NCI-H1694 treated with DMSO at 0.1 percent for 48 hours (cell line): ENCODE measurements at places on chromosomes 2 and 18.
A peak's percentile ranks its signal among the peaks of the same experiment; 100 is the strongest.

DNA sequence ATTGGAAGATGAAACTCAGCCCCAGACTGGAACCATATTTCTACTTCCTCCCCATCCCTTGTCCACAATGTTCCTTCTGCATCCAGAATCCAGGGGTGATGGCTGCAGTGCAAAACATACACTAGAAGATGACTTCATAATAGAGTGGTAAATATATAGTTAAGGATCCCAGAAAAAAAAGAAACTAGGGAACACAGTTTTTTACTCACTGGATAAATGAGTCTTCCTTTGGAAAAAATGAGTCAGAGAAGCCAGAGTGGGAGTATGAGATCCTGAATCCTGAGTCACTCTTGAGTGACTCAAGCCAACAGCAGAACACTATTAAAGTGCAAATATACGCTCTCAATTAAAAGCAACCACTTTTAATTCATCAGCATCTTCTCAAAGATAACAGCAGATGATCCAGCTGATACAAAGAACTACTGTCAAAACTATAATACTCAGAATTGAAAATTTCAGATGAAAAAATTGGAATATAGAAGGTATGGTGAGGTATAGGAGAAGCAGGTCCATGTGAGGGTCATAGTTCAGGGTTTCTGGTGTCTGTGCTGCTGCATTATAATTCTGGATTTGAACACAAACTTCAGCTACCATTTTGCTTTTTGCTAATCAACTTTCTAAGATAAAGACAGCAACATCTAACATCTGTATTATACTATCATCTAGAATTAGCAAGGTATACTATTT is 987.2 kb upstream of the CDH2 start:
- no peak for DNase-seq

DNA sequence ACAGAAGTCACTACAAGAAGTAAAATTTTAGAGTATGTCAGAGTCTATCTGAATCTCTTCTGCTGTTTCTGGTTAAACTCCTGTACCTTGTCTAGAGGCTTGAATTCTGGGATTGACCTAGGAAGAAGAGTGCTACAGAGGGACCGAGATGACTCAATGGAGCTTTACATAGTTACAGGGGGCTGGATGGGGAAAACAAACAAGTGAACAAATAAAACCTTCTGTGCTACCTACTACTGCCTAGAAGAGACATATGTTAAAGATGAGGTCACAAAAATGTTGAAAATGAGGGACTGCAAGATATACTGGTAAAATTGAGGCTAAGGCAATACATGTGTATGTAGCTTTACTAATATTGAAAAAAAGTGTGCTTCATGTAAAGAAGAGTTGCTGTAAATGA is 265.4 kb upstream of the TFPI start:
- DNase-seq, result no peak

GRCh38 chr2:190891372-190891771 is 10.8 kb downstream of the GLS start:
- DNase-seq, result no peak

DNA sequence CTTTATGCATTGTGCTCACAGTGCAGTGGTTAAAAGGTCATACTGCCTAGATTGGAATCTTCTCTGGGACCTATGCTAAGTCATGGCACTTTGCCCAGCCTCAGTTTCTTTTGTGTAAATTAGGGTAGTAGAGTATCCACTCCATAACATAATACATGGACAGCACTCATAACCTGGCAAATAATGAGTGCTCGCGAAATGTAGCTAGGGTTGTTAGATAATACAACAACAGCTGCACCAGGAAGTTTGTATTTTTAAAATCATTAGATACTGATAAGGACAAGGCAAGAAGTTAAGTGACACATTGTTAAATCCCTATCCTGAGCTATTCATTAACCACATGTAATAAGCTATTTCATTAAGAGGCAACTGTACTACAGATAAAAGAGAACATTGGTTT is 13.8 kb upstream of the PLA2R1 start:
- no peak for DNase-seq

DNA sequence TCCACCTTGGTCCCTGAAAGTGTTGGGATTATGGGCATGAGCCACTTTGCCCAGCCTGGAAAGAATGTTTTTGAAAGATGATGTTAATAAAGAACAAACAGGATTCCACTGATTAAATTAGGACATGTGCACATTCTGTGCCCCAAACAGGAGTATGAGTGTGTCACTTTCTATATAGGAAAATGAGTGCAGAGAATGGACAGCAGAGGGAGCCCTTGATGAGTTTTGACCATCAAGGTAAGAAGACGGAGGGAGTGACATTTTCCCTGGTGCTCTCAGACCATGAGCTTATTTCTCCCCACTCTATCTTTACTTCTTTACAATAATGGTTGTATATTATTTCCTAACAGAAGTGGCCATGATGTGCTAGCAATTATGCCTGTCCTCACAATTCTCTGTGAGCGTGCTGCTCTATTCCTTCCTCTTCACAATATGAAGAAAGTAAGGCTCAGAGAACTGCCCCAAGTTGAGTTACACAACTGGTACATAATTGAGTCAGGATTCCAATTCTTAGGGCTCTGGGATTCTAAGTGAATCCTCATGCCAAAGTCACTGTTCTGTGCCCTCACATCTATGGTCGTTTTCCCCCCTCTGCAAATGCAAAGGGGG is 20.6 kb downstream of the RPL37A start:
- peak; percentile 89 for DNase-seq

GRCh38 chr2:67876176-67876575 is 186.6 kb downstream of the C1D start:
- no peak for DNase-seq

- DNase-seq, result no peak
These were observed 33.8 kb downstream of the TEX44 start for GRCh38 chr2:231626449-231626848.

GRCh38 chr18:13628211-13628610 is 98.1 kb downstream of the FAM210A start:
- DNase-seq, result no peak

- DNase-seq, result no peak
These were observed 17.0 kb upstream of the HPCAL1 start for GRCh38 chr2:10285556-10286198.

DNA sequence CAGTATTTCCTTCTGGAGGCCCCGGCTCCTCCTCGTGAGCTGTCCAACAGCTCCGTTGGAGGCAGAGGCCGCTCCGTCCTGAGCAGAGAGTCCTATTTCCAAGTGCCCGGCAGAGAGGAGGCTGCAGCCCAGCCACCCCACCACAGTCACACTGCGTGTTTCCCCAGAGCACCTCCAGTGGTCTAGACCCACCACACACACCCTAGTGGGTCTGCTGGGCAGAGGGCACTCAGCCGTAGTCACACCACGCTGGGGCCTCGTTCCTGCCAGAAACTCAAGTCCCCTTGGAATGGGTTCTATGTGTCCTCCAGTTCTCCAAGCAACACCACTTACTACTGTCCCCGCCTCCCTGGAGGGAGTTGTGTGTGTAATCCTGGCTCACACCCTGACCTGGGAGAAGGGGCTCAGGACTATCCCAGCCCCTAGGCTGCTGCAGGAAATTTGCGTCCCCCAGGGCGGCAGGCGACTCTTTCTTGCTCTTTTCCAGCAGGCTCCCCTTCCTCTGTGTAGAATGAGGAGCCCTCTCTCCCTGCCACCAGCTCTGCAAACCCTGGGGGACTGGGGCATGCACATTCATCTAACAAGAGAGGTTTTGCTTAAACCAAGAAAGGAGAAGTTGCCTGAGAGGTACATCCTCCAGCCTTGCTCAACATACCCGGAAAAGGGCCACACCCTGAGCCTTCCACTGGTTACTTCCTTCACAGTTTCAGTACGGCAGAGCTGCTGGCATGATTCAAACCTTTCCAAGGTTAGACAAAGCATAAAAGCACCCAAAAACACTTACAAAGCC is 114.1 kb downstream of the NDUFA10 start:
- peak; percentile 24 for DNase-seq

DNA sequence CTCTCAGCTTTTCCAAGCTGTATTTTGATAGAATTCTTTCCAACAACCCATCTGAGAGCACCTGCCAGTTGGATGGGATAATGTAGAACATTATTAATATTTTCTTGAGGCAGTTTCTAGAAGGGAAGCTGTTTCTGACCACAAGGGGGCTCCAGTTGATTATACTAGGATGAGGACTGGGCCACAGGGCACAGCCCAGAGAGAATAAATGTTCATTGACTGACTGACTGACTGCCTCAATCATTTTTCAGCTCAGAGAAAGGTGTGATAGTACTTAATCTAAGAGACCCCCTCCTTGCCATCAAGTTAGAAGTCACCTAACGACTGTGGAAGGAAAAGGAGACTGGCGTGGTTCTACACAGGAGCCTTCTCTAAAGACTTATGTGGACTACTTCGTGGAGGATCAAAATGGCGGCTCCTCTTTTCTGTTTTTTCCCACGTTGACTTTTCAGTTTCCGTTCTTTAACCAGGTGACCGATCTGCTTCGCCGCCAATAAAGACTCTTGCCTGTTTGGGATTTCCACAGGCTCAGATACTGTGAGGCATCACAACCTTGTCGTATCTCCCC is 31.9 kb upstream of the CREG2 start:
- peak; percentile 73 for DNase-seq

- no peak for DNase-seq
These were observed 269.5 kb upstream of the POU3F3 start for GRCh38 chr2:104584393-104584792.

DNA sequence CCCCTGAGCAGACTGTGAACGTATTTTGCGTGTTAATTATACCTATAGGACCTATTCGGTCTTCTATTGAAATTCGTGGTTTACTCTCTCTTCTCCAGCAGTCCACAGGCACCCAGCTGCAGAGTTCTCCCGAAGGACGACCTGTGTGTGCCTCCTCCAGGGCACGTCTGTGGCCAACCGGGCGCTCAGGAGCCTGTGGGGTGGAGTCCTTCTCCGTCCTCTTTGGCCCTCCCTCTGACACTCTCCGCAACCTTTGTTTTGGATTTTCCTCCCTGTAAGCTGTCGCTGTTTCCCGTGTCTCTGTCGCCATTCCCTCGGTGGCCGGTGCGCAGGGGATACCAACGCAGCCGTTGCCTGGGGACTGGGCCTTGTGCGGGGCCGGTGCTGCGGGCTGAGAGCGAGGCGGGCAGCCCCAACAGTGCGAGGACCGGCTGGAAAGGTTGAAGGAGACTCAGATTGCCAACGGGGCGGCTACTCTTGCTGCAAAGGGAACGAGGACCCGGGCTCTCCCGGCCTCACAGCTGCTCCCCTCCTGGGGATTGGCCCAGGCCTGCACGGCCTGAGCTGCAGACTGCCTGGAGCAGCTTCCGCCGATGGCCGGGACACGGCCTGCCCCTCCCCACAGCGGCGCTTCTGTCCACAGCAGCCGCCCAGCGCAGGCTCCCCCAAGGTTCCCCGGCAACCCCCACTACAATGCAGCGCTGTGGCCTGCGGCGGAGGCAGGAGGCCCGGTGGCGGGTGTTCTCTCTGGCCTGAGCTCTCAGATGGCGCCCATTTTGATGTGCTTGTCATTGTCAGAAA is 221.0 kb downstream of the MTX2 start:
- DNase-seq, result no peak

DNA sequence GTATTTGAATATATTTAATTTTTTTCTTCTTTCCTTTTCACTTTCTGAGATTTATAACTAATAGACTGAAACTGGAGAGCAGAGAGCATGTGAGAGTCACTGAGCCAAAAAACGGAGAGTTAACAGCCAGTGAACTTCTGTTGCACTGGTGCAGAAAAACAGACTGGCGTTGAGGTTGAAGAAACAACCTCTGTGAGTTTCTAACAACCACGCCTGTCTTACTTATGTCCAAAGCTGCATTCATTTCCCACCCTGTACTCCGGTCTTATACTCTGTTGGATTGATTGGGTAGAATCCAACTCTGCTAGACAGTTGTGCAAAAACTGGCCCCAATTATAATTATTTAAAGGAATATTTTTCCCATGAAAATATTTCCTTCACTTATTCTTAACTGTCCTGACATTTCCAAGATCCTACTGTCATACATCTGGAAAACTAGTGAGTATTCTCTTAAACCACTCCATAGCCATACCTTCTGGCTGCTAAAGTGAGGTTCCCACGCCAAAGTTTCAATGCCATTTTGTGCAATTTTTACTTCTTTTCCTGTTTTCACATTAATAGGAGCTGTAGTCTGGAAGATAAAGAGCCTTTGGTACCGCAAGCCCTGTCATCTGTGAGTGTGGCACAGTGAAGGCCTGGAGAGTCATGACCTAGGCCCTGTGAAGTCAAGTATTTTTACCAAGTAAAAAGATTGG is 9.4 kb downstream of the CYP1B1 start:
- no peak for DNase-seq

GRCh38 chr2:30684026-30684425 is 123.2 kb downstream of the CAPN13 start:
- DNase-seq, result no peak

DNA sequence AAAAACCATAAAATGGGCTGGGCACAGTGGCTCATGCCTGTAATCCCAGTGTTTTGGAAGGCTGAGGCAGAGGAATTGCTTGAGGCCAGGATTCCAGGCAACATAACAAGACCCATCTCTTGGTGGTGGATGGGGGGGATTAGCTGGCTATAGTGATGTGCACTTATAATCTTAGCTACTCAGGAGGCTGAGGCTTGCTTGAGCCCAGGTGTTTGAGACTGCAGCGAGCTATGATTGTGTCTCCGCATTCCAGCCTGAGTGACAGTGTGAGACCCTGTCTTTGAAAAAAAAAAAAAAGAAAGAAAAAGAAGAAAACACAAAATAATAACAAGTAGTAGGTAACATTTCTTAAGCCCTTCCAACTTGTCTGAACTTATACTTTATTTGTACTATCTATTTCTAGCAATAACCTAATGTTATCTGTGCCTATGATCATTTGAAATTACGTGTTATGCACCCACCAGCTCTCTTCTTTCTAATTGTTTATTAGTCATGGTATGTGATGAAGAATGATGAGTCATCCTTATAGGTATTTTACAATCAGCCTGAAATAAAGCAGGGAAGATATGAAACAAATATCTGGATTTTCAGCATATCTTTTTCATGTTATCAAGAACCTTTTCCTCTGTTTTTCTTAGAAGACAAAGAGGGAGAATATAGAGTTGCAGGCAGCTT is 129.3 kb upstream of the UNC80 start:
- DNase-seq, result no peak

DNA sequence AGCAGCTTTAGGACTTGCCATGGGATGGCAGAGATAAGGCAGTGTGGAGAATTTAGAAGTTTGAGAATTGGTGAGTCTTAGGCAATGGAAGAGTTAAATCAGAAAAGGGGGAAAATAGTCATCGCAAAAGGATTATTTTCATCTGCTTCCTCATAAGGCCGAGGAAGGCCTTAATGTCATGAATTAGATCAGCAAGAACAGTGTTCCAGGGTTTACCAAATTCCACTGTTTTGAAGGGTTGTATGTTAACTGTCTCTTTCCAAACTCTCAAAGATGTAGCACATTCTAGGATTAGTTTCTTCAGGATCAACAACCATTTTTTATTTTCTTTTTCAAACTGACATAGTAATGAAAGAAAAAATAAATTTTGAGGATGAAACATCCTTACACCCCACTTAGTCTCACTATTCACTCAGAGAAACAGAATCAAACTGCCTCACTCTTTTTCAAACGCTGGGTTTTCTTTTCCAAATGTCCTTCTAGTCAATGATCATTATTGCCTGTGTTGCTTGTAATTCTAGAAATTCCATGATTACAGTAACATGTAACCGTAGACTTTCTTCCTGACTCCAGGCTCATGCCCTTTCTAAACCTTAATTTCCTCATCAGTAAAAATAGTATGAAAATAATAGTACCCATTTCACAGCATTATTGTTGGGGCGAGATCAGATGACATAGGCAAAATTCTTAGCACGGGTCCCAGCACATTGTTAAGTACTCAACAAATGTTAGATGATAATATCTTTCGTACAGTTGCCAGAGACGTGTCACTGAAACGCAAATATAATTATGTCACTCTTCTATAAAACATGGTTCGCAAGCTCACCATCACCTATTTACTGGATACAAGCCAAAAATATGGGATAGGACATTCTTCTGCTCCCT is 23.6 kb downstream of the ZEB2 start:
- DNase-seq, result no peak
